ENCODE measurements at places on chromosomes 7 and 10.

GRCh38 chr7:108135446-108136190 lies 5.5 kb upstream of the LAMB4 start:
- no peak for DNase-seq

GRCh38 chr10:103837370-103838069 lies 17.9 kb downstream of the SH3PXD2A start:
- DNase-seq, result no peak

GRCh38 chr10:48568131-48568530 lies 36.7 kb downstream of the ARHGAP22 start:
- no peak for DNase-seq

DNA sequence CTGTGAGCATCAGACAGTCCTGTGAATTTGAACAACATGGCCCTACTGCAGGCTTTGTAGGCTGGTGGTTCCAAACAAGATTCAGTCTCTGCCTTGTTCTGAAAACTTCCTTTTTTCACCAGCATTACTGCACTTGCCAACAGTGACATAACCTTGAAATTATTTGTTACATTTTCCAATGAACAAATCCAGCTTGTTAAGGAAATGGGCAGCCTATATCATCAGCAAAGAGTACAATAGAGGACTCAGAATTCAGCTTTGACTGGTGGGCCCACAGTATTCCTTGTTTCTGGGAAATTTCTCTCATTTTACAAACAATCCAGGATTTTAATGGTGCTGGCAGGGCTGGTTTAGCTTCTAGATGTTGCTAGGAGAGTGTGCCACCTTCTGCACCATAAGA lies 703.7 kb upstream of the FZD8 start:
- DNase-seq, result no peak
